ENCODE measurements at places on chromosomes 3 and 15.

DNA sequence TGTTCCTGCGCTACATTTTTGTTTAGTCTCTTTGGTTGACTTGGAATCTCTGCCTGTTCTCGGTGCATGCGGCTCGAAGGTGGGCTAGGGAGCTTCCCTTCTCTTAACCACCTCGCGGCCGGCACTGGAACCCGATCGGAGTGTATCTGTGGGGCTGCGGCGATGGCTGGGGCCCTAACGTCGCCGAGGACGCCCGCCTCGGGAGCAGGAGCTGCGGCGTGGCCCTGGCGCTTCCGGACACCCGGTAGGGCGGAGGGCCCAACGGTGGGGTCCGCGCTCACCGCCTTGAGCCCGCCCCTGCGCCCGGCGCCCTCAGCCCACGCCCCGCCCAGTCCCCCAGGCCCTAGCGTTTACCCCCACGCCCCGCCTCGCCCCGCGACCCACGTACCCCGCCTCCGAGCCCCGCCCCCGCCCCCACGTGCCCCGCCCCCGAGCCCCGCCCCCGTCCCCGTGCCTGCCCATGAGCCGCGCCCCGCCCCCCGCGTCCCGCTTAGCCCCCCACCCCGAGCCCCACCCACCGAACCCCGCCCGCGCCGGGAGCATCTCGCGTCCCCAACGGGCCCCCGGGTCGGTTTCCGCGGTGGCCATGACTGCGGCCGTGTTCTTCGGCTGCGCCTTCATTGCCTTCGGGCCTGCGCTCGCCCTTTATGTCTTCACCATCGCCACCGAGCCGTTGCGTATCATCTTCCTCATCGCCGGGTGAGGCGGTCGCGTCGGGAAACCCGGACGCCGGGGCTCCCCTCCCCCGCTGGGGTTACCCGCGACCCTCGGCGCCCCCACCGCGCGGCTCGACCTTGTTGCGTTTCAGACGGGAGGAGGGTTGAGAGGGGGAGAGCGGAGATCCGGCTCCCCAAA, at the start of gene APH1B:
TSS of gene APH1B (plus strand) at position 568 of the 855 bp plus-strand sequence. CDS start at position 587, 19 bp downstream.
- peak; percentile 63 for DNase-seq

DNA sequence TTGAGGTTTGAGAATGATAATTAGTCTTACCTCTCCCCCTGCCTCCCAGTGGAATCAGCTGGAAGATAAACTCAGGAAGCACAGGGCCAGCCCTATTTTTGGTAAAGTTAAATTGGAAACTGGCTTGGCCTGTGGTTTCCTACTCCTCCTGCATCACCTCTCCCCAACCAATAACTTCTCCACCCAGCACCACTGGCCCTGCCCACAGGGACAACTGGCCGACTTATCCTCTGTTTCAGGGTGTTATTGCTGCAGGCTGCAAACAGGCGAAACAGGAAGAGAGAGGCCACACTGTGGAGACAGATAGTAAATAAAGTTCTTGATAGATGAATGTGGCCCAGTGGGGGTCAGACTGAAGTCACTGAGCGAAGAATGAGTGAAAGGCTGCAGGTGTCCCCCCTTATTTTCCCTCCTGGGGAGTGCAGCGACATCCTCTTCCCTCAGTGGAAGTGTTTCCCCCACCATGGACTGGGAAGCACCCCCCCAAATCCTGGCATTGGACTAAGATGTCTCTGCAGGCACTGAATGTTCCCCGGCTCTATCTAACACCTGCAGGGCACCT, 47.1 kb downstream of the PDIA5 start:
- no peak for DNase-seq

DNA sequence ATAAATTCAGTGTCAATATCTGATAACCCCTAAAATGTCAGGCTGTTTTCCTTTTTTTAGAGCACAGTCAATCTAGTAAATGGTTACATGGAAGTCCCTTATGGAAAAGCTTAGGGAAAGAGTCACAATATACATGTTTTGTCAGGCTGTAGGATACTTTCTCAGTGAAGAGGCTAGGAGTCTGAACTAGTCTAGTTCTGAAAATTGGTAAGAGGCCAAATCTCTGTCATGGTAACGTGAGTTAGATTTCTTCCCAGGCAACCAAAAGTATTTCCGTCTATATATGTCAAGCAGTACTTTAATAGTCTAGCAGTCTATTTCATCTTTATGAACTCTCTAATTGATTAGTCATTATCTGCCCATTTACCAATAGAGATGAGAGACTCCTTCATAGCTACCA, 215.9 kb upstream of the LRRC3B start:
- DNase-seq, result no peak

- no peak for DNase-seq
Observed at GRCh38 chr3:101814835-101815234, 34.5 kb upstream of the NFKBIZ start.

DNA sequence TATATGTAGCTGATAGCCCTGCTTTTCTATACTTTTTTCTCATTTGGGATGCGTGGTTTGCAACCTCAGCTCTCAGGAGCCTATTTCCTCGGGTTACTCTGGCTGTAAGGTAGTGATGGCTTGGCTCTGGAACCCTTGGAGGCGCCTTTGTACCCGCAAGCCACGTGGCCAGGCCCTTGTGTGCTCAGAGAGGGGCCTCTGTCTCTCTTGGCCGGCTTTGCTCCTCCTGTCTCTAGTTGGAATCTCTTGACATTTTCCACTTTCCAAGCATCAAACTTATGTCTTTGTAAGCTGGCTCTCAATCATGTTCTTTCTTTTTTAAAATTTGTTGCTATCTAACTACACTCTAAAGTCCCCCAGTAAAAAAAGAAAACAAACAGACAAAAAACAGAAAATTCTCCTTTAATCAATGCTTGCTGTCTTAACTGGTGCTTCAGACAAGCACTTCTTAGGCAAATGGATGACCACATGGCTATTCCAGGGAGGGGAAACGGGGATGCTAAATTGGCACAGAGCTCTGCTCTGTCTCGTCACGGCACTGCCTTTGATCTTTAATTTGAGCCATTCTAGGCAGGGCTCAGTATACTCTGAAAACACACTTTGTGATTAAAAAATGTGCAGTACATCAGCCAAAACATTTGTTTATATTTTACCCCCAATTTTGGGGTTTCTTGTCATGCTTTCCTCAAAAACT, 180.4 kb upstream of the NR2E3 start:
- no peak for DNase-seq

DNA sequence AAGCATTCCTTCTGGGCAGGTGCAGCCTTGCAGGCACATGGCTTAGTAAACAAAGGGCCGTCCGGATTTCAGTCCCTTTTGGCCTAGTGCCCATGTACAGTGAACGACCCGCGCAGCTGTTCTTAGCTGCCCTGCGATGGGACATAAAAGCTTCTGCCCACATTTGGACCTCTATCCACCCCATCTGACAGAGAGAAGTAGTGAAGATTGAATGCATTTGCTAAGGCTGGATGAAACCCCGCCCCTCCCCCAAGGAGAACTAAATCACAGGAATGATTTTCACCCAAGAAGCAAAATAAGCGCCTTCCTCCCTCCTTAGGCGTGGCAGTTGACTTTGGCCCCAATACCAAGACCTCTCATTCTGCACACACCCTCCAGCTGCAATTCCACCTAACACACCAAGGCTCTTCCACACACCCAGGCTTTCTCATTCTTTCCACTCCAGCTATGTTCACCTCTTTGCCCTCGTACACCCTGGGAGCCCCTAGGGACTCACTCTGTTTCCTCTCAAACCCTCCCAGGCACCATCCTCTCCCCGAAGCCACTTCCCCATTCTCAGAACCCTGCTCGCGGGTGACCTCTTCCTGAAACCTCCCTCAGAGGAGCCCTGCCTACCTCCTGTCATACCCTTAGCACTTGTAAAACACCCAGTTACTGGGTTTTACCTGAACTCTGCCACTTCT, 14.1 kb upstream of the HRH1 start:
- DNase-seq, result no peak

- DNase-seq, result no peak
Observed at GRCh38 chr3:196700801-196701200, 11.2 kb downstream of the CEP19 start.

- no peak for DNase-seq
Observed at GRCh38 chr3:187909866-187910265, 164.6 kb upstream of the BCL6 start.

GRCh38 chr3:123053107-123053506, 13.7 kb upstream of the PDIA5 start:
- DNase-seq, result no peak

DNA sequence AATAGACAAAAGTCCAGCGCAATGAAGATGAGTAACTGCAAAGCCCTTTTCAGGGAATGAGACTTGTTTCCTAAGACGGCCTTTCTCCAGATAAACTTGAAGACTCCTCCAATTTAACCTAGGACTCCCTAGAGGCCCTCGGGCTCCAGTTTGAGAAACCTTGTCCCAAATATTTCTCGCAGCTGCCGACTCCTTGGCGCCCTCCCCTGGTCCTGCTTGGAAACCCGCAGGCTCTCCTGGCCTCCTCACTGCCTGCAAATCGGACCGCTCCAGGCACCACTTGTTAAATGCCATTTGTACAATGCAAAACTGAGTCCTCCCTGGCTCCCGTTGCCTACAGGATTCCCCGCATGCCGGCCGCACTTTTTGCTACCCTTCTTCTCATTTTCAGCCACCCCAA, 36.8 kb downstream of the MUC4 start:
- DNase-seq, result no peak

GRCh38 chr3:12727481-12727880, 31.6 kb downstream of the TMEM40 start:
- no peak for DNase-seq

GRCh38 chr15:88204584-88204983, 52.0 kb downstream of the NTRK3 start:
- DNase-seq, result no peak

GRCh38 chr3:42036483-42036823, 54.7 kb upstream of the TRAK1 start:
- DNase-seq, result no peak

- DNase-seq, result no peak
Observed at GRCh38 chr3:172853921-172854666, 103.6 kb downstream of the ECT2 start.

DNA sequence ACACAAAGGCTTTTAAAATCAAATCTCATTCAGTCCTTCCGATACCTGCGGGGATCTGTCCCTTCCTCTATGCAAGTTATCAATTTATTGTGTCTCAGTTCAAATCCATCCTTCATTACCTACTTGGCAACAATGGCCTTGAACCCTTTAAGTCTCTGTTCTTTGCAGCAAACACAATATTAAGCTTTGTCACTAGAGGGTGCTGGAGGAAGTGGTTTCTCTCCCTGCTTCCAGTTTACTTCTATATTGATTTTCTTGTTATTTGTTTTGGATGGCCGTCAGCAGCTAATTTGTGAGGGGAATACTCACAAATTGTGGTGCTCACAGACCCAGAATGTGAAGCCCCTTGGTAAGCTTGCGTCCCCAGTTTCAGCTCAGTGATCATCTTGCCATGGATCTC, 278.3 kb downstream of the FGF12 start:
- DNase-seq, result no peak

DNA sequence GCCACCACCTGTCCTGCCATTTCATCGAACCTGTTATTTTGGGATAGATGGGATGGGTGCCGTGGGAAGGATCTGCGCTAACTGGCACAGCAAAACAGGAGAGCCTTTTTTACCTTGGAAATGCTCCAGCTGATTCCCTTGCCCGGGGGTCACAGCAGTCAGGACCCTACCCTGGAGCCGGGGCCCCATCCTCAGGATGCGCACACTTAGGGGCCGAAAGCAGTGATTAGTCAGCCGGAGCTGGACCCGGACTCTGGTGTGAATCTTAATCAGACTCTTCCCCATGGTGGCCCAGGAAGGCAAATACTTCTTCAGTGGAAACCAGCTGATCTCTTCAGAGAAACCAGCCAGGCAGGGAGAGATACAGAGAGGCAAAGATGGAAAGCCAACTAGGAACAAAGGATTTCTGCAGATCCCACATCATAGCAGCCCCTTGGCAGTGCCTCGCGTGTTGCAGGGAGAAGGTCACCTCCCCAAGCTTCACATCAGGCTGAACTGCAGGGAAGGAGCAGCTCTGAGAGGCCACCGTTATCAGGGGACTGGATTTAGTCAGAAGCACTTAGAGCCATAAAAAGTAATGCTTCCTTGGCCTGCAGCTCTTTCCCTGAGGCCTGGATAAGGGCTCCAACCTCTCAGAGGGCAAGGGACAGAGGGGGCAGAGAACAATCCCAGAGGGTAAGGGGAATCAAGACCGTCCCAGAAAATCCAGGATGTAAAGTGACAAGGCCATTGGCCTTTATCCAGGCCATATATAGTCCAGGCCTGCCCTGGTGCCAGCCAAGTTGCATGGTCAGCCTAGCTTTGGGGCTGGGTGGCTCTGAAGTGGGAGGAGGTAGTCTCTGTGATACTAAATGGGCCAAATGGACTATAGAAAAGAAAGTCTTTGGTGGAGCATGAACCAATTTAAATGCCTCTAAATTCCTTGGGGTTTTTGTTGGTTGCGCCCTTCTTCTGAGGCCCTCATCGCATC, 52.9 kb downstream of the WDR76 start:
- DNase-seq, result no peak

DNA sequence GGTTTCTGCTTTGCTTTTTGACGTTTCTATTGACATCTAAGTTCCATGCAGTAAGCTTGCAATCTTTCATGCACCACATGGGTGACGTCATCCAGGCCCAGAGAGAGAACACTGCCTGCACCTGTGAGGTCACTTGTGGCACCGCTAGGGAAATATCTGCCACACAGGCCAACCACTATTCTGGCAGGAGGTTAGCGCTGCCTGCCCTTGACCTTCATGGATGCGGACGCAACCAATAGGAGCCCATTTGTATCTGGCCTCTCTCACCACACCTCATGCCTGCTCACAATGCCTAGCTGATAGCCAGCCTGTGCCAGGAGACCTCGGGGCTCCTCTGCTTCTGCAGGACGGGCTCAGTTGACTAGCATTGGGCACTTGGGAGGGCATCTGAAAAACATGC, 55.8 kb upstream of the PRR23E start:
- no peak for DNase-seq

GRCh38 chr3:148723631-148724030, 25.9 kb downstream of the AGTR1 start:
- DNase-seq, result no peak

- peak; percentile 44 for DNase-seq
Observed at GRCh38 chr15:64355348-64355943, 527 bp downstream of the CSNK1G1 start.

DNA sequence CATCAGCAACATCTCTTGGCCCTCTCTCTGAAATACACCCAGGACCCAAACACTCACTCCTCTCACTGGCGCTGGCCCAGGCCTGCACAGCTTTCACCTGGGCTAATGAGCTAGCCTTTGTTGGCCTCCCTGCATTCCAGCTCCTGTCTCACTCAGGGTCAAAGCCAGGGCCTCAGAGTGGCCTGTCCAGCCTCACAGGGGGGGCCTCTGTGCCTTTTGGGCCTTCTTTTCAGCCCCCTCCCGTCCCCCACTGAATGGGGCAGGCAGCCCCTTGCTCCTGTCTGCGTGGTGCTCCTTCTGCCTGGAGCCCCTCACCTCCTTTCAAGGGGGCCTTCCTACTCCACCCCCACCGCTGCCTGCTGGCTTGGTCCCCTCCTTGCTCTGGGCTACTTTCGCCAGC, 59.0 kb upstream of the PRR23E start:
- no peak for DNase-seq

GRCh38 chr15:77180757-77181156, 109.8 kb upstream of the TSPAN3 start:
- DNase-seq, result no peak

DNA sequence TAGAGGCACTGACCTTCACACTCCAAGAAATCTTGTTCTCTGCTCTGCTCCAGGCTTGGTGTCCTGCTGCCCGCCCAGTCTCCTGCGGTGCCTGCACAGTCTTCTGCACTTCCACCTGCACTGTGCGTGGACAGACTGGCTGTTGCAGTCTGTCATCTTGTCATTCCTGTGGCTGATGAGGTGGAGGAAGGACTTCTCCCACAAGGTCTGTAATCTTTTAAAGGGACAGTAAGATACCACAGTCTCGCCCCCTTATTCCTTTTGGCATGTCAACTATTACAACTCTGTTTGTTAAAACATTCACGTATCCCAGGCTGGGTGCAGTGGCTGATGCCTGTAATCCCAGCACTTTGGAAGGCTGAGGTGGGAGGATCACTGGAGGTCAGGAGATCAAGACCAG, 54.1 kb upstream of the IGF2BP2 start:
- no peak for DNase-seq
